ENCODE measurements at places on chromosomes 4 and X. TPM values are rescaled to one million over a fixed set of nuclear protein-coding genes. Genes with fewer than 3 reads are reported as not detected.

Gene ADGRL3
- under 0.01 TPM for total RNA-seq

Gene PCDH10
- under 0.01 TPM for total RNA-seq

Gene ETDA
- not detected for total RNA-seq

Gene USP17L25
- total RNA-seq, result not detected

Gene TBX22
- total RNA-seq, result not detected

Gene PFKFB1
- total RNA-seq, result 0.27 TPM

Gene PCDH7
- total RNA-seq, result under 0.01 TPM

Gene BCORL1
- 7.0 TPM for total RNA-seq

Gene ADGRG2
- not detected for total RNA-seq

Gene MAGEA10
- not detected for total RNA-seq

Gene CLCN5
- 2.2 TPM for total RNA-seq

Gene CHRDL1
- 5.9 TPM for total RNA-seq

Gene LRBA
- 219 TPM for total RNA-seq

Gene GJB1
- total RNA-seq, result not detected

Gene USP51
- 9.7 TPM for total RNA-seq

Gene FAM199X
- 7.8 TPM for total RNA-seq

Gene DDIT4L
- total RNA-seq, result not detected

Gene SORCS2
- total RNA-seq, result under 0.01 TPM

Gene OCIAD2
- 10.5 TPM for total RNA-seq

Gene TMEM187
- total RNA-seq, result 15.6 TPM

Gene ARL9
- 0.81 TPM for total RNA-seq

Gene MFAP3L
- 3.2 TPM for total RNA-seq

Gene SOWAHB
- total RNA-seq, result not detected

Gene OPN1MW
- not detected for total RNA-seq

Gene ATP5ME
- 47.7 TPM for total RNA-seq

Gene LRIT3
- under 0.01 TPM for total RNA-seq

Gene CLDN24
- total RNA-seq, result not detected

Gene ATP6AP2
- 38.5 TPM for total RNA-seq

Gene MAGEA1
- not detected for total RNA-seq

Measured in hematopoietic multipotent progenitor cell (in vitro differentiated cells).